ENCODE measurements at places on chromosomes 1 and 21.
A peak's percentile ranks its signal among the peaks of the same experiment; 100 is the strongest.

DNA sequence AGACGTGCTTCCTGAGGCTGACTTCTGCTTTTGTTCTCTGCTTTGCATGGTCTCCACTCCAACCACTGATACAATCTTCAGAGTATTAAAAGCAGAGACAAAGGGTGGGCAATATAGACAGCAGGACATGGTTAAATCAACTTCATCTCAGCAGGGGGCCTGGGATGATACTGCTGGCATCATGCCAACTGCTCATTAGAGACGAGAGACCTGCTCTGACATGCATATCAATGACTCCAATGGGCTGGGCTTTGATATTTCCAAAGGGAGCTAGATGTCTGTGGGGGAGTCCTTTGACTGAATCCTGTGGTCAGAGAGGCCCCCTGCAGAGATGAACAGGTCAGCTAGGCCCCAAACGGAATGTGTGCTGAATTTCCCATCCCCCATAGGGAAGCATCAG is 106.6 kb downstream of the ACTL8 start:
- no peak for DNase-seq

- DNase-seq = no peak
Measured at GRCh38 chr1:29329022-29329775, 92.9 kb downstream of the PTPRU start.

- DNase-seq = no peak
Measured at GRCh38 chr1:214550013-214550856, 1.2 kb downstream of the PTPN14 start.

- DNase-seq = no peak
Measured at GRCh38 chr1:235851939-235852338, 14.8 kb downstream of the LYST start.

DNA sequence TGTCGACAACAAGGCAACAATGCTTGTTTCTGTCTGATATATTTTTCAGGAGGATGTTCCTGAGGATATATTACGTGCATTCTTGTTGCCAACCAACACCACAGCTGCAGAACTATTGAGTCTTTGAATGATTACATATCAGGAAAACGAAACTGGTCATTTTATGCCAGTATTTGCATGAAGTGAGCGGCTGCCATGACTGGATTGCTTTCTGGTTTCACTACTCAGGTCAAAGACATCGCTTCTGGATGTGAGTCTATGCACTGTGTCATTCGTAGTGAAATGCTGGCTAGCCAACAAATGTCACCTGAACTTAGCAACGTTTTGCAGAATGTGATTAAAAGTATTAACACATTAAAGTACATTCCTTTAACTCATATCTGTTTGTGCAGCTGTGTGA is 35.8 kb upstream of the OLFM3 start:
- no peak for DNase-seq

DNA sequence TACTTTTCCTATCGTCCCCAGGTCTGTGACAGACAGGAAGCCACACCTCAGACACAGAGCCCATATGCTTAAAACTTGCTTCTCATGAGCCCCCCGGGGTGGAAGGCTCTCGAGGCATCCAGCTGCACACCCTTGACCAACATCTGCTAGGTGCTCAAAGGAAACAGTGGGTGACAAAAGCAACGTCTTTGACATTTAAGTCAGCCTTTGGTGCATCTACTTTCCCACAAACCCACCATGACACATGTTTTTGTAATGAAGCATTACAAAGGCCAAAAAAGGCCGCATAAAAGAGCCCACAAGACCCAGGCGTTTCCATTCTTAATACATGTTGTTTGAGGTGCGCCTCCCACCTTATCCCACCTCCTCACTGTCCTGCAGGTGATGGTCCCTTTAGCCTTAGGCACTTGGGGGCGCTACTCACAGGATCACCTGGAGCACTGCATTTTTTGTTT is 11.8 kb upstream of the FASLG start:
- peak; percentile 38 for DNase-seq

DNA sequence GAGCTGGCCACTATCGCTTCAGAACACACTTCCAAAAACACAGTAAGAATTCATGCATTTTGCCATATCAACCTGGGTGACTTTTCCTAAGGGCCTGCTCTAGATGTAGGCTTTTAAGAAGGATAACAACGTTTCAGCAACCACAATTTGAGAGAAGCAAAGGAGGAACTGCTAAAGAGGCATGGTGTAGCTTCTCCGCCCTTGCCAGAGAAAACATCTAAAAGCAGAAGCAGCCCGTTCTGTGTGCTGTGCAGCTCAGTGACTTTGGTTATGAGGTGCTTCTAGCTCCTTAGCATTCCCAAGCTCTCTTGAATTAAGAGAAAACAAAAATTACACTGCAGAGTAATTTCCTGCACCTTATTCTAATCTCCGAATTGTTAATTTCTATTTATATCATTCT is 2.7 kb downstream of the PER3 start:
- no peak for DNase-seq

- DNase-seq = no peak
Measured at GRCh38 chr1:160177667-160178066, 12.7 kb upstream of the CASQ1 start.

- DNase-seq = peak; percentile 81
Measured at GRCh38 chr1:9129266-9130041, 552 bp upstream of the GPR157 start.

DNA sequence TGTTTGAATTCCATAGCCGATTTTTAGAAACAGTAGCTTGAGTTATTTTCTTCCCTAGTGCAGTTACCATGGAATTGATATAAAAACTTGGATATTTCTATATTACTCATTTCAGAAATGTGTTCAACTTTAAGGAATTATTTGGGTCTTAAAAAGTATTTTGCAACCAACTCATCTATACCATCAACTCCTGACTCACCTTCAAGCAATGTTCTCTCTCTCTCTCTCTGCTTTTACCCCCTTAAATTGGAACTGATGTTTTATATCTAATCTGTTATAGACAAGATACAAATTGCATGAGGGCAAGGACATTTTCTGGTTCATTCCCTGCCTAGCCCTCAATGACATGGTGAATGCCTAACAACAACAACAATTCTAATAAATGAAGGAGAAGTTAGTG is 214.7 kb upstream of the NRIP1 start:
- DNase-seq = no peak

DNA sequence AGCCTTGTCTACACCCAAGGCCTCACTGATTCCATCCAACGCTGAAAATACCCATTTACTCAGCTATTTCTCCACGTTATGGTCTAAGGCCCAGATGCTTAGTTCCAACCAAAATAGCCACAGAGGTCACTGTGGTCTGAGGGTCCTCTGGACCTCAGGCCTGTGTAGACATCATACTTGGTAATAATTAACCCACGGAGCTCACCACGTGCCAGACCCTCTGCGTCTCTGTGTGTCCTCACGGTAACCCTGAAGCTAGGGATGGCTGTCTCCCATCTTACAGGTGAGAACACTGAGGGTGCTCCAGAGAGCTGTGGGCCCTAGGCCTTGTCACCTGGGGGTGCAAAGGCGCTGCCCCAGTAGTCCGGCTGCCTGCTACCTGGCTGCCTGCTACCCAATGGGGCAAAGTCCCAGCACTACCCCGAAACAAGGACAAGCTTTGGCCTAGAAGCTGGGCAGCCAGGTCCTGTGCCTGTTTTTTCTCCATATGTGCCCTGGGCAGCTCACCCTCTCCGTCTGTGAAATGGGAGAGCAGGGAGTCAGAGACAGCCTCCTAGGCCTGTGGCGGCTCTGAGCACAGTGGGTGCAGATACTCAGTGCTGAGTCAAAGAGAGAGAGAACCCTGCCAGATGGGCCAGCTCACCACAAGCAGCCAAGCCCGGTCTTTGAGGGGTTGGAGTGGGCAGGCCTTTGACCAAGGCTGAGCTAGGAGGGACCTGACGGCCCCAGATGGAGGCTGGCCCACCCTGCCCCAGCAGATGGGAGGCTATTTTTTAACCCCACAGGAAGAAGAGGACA is 17.0 kb upstream of the RUNX3 start:
- no peak for DNase-seq

GRCh38 chr1:66143651-66144050 is 351.0 kb downstream of the PDE4B start:
- no peak for DNase-seq

GRCh38 chr1:77342745-77343144 is 60.9 kb downstream of the AK5 start:
- no peak for DNase-seq

GRCh38 chr1:177620636-177621190 is 349.1 kb downstream of the SEC16B start:
- DNase-seq = no peak

GRCh38 chr1:26158908-26159742 is at the start of gene FAM110D:
TSS of gene FAM110D (plus strand) at chr1:26159079. CDS start at chr1:26161292, 2,213 bp downstream.
- DNase-seq = no peak

GRCh38 chr1:215608646-215609045 is 41.5 kb downstream of the KCTD3 start:
- DNase-seq = no peak

All from activated naive CD4-positive, alpha-beta T cell treated with Interleukin-2 at 50 U/mL for 16 hours (primary cell).